ENCODE measurements at places on chromosomes 6 and 20. TPM values are rescaled to one million over a fixed set of nuclear protein-coding genes. Genes with fewer than 3 reads are reported as not detected.

Gene POM121L2
- total RNA-seq, result 0.27 TPM

Gene SLC35B2
- 52.5 TPM for total RNA-seq

Gene OXT
- total RNA-seq, result not detected

Gene CCDC170
- total RNA-seq, result 2.1 TPM

Gene NECAB3
- 77.2 TPM for total RNA-seq

Gene COL21A1
- total RNA-seq, result 1.9 TPM

Gene CSTF1
- total RNA-seq, result 50.1 TPM

Gene CRISP3
- total RNA-seq, result not detected

Gene HTR1E
- 1.6 TPM for total RNA-seq

Gene ADGRF4
- total RNA-seq, result 1.5 TPM

Gene SPATA25
- total RNA-seq, result 4.4 TPM

Gene FKBP1C
- total RNA-seq, result 0.56 TPM

Gene PTCRA
- not detected for total RNA-seq

Data from endodermal cell (in vitro differentiated cells).